ENCODE measurements at places on chromosomes 3 and 15. TPM values are rescaled to one million over a fixed set of nuclear protein-coding genes. Genes with fewer than 3 reads are reported as not detected.

SLC35G2 gene
- total RNA-seq: 21.9 TPM

APBA2 gene
- total RNA-seq: 30.1 TPM

TMEM266 gene
- not detected for total RNA-seq

PLA2G4B gene
- total RNA-seq: 0.40 TPM

BLM gene
- 21.3 TPM for total RNA-seq

SOX14 gene
- total RNA-seq: not detected

ZNF80 gene
- not detected for total RNA-seq

CTXN2 gene
- total RNA-seq: not detected

TTLL3 gene
- 19.5 TPM for total RNA-seq

STOML1 gene
- 10.0 TPM for total RNA-seq

EPHA3 gene
- total RNA-seq: not detected

All from thoracic aorta endothelial cell (primary cell).